ENCODE measurements at places on chromosomes 1 and 21.

DNA sequence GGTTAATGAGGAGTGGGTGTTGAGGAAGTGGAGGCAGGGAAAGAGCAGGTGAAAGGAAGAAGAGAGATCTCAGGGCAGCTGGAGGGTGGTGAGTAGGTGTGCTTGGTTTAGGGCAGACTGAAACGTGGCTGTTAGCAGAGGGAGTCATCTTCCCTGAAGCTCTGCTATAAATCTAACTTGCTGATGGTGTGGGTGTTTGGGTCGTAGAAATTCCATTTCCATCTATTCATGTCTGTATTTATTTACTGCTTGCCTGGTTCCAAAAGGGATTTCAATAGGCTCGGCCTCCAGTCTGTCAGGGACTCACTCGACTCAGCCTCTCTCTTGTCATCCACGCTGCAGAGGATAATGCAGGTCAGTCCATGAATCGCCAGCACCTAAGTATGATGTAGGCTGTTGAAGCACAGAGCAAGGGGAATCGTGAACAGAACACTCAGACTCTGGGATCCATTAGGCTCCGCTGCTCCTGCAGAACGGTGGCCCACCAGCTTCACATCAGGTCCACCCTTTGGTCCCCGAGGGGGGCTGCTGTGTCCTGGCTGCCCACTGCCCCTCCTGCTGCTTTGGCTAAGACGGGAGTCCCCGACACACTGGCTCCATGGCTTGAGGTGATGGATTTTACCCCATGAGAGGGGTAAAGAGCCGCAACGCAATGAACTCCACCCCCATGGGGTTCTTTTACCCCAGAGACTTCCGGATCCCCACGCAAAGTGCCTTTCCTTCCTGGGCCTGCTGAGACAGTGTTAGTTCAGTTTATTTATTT is 156.2 kb downstream of the RHOU start:
- no peak for DNase-seq

DNA sequence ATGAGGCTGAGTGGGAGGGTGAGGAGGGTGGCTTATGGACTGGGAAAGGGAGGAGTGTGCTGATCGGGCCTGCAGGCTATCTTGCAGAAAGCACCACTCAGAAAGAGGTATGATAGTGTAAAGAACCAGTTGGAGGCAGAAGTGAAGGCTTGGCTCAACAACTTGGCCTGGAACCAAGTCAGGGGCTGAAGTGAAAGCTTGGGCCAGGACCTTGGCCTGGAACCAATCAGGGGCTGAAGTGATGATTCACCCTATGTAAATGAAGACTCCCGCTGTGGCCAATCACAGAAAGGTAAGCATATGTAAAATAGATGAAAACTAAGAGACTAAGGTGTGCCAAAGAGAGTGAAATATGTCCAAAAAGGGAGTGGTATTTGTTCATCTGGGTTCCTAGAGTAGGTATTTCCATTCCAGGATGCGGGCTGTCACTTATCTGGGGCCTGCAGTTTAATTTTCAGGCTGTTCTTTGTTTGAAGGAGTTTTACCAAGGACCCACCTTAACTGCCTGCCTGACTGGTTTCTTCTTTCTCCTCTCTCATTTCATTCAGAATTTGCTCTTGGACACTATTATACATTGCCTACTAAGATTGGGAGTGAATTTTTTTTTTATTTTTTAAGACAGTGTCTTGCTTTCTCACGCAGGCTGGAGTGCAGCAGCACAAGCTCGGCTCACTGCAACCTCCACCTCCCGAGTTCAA is 5.1 kb upstream of the RFX5 start:
- no peak for DNase-seq

DNA sequence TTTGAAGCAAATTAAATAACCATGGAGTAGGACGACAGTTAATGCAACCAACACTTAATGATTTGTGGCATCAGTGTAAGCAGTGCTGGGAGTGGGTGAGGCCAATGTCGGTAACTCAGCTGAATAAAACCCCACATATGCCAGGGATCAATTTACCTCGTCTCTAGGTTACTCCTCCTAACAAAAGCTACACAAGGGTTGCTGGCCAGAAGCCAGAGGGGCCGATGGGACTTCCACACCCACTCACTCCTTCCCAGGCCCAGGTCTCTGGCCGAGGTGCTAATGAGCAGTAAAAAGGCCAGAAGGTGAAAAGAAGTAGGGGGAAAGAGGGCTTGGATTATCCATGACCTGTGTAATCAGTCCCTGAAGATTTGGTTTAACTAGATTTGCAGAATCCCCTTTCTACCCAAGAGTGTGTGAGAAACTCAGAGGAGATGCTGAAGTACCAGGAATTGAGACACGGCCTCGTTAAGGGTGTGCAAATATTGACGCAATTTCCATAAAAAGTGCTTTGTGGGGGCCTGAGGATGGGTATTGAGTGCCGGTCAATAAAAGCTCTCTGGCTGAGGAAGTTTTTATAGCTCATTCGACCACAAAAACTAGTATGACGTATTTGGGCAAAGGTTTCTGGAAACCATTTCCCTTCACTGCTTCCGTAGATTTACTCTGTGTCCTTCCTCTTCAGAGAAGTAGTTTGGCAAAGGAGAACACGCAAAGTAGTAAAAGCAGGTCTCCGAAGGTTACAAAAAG is 145.5 kb downstream of the TBX15 start:
- no peak for DNase-seq

- DNase-seq: no peak
Measured at GRCh38 chr1:57024855-57025254, 59.0 kb upstream of the C8B start.

- no peak for DNase-seq
Measured at GRCh38 chr1:100502052-100502792, 35.7 kb upstream of the GPR88 start.

DNA sequence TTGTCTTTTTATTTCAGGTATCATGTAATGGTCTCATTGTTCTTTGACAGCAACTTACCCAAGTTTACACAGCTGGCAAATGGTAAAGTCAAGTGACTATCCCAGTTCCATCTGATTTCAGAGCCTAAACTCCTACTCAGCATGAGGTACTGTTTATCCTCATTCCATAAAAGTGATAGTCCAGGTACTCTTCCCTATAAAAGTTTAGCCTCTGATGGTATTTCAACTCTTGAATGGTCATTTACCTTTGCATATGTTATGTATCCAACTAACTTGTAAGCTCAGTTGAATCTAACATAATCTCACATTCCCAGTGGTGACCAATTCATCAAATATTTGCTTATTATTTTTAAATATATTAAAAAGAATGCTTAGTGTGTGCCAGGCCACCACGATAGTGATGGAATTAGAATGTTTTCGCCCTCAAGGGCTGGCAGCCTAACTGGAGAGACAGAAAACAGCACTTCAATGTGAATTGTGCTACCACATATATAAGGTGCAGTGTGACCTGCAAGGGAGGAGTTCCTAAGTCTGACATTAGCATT is 307.1 kb downstream of the CTH start:
- no peak for DNase-seq

GRCh38 chr1:62800825-62801306 is 16.9 kb downstream of the ATG4C start:
- no peak for DNase-seq

DNA sequence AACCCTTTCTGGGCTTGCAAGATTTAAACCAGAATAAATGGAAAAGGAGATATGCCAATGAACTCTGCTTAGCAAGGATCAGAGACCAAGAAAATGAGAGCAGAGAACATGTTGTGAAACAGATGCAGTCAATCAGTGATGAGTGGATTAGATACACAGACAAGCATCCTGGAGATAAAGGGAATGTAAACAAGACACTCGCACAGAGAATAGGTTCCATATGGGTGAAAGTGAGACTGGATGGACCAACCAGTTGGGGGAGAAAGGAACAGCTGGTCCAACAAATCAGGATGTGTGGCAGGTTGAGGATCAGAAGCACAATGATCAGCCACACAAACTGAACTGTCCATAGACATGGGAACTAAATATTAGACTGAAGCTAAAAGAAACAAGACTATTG is 338.2 kb downstream of the ASTN1 start:
- DNase-seq: no peak

DNA sequence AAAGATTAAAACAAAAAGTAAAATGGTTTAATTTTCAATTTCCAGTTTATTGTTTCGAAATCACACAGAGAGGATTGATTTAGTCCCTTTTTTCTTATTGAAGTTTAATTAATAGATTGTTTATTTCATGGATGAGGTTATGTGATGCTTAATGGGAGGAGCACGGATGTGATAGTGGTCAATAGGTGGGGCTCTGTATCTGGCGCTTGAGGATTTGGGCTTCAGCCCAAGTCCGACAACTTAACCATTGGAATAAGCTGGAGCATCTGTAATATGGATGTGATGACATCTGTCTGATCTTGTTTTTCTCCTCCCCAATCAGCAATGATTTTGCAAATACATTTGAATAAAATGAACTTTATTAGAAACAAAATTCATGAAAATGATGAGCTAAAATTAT is 169.2 kb downstream of the LYPLAL1 start:
- no peak for DNase-seq

DNA sequence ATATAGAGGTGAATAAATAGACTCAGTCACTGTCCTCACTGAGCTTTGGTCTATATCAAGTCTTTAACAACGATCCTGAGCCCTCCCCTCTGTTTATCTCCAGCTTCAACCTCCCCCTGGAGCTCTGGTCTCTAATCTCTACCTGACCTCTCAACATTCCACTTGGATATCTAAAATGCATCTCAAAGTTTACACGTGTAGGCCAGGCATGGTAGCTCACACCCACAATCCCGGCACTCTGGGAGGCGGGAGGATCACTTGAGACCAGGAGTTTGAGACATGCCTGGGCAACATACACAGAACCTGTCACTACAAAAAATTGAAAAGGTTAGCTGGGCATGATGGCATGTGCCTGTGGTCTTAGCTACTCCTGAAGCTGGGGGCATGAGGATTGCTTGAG is 53.4 kb downstream of the GADD45A start:
- DNase-seq: no peak

DNA sequence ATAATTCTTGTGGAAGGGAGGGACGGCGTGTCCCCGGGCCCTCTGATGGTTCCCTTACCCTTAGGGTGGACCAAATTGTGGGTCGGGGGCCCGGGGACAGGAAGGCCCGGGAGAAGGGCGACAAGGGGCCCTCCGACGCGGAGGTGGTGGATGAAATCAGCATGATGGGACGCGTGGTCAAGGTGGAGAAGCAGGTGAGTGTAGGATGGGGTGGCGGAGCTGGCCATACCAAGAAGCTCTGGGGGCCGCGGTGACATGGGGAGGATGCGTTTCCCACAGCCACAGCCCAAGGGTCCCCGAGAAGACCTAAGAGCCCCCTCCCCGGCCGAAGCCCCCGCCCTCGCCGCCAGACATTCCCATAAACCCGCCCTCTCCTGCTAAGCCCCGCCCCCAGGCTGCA is 24.6 kb downstream of the CITED4 start:
- no peak for DNase-seq

- no peak for DNase-seq
Measured at GRCh38 chr1:226533220-226533619, 15.3 kb upstream of the STUM start.

DNA sequence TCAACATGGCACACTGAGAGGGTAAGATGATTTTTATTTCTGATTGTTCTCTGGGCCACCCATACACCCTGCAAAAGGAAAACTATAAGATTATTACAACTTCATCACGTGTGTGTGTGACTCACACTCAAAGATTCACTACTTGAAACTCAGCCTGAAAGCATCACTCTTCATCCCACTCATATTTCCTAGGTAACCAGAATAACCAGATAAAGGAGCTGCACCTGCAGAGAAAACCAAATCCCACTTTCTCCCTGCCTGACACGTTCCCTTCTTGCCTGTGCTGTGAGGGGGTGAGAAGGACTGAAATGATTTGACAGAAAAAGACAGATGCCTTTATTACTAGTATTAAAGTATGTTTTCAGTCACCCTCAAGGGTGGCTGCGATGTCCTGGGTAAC is 131.6 kb downstream of the TGFBR3 start:
- peak; percentile 67 for DNase-seq

GRCh38 chr1:172531412-172532182 is 1.4 kb upstream of the SUCO start:
- DNase-seq: no peak

- DNase-seq: no peak
Measured at GRCh38 chr1:223225061-223225460, 82.0 kb upstream of the TLR5 start.

GRCh38 chr21:34790341-34790740 is 121.5 kb downstream of the CLIC6 start:
- no peak for DNase-seq
